A549 treated with AZD2906 at 1 μM for 4 hours (cell line): ENCODE measurements at places on chromosomes 1 and 21. TPM values are rescaled to one million over a fixed set of nuclear protein-coding genes. Genes with fewer than 3 reads are reported as not detected.

The USH2A gene
- total RNA-seq, result not detected in 5 replicates

The UTS2 gene
- total RNA-seq, result 0.18 TPM in 1 of 5 replicates, not detected in the others

The MCOLN3 gene
- total RNA-seq, result 2.7 to 3.6 TPM (median 3.5 TPM) in 5 replicates

The LAX1 gene
- total RNA-seq, result 0.11 TPM in 1 of 5 replicates, not detected in the others

The DOP1B gene
- 3.4 to 4.3 TPM (median 3.5 TPM) in 5 replicates for total RNA-seq

The CLIC6 gene
- total RNA-seq, result 0.06 to 0.10 TPM (median 0.09 TPM) in 5 replicates

The MTARC1 gene
- total RNA-seq, result 8.1 to 8.9 TPM (median 8.5 TPM) in 5 replicates

The KAZN gene
- total RNA-seq, result 3.0 to 4.0 TPM (median 3.4 TPM) in 5 replicates

The VASH2 gene
- 2.2 to 3.9 TPM (median 2.8 TPM) in 5 replicates for total RNA-seq

The IFFO2 gene
- 5.6 to 7.6 TPM (median 6.8 TPM) in 5 replicates for total RNA-seq

The TDRD10 gene
- 0.05 to 0.06 TPM in 2 of 5 replicates, not detected in the others for total RNA-seq

The OR14A2 gene
- total RNA-seq, result not detected in 5 replicates

The CD1C gene
- total RNA-seq, result not detected in 5 replicates

The CAMK1G gene
- total RNA-seq, result 0.22 to 0.60 TPM (median 0.35 TPM) in 5 replicates

The GPR25 gene
- total RNA-seq, result not detected in 5 replicates

The RXFP4 gene
- not detected in 5 replicates for total RNA-seq

The TRABD2B gene
- total RNA-seq, result 2.5 to 4.5 TPM (median 4.0 TPM) in 5 replicates

The LCK gene
- total RNA-seq, result 0.06 to 0.09 TPM in 2 of 5 replicates, not detected in the others

The FBLIM1 gene
- 19.2 to 31.4 TPM (median 27.5 TPM) in 5 replicates for total RNA-seq

The WNT4 gene
- 0.12 to 0.45 TPM (median 0.30 TPM) in 5 replicates for total RNA-seq

The SELP gene
- total RNA-seq, result not detected in 5 replicates

The AMY1B gene
- total RNA-seq, result not detected in 5 replicates

The NR0B2 gene
- total RNA-seq, result 0.05 to 0.10 TPM (median 0.10 TPM) in 3 of 5 replicates, not detected in the others

The BTBD19 gene
- 1.5 to 2.6 TPM (median 2.4 TPM) in 5 replicates for total RNA-seq

The KLF18 gene
- 0.01 to 0.06 TPM (median 0.05 TPM) in 4 of 5 replicates, not detected in the other for total RNA-seq

The MIXL1 gene
- 0.05 to 0.09 TPM (median 0.07 TPM) in 4 of 5 replicates, not detected in the other for total RNA-seq

The SLC26A9 gene
- total RNA-seq, result 0.08 to 0.16 TPM (median 0.14 TPM) in 5 replicates

The WDR77 gene
- total RNA-seq, result 33.8 to 50.4 TPM (median 47.0 TPM) in 5 replicates

The HAPLN2 gene
- 0.13 to 0.29 TPM (median 0.20 TPM) in 4 of 5 replicates, not detected in the other for total RNA-seq

The ALX3 gene
- not detected in 5 replicates for total RNA-seq

The CLCA1 gene
- total RNA-seq, result not detected in 5 replicates

The HSF2BP gene
- 1.6 to 2.4 TPM (median 2.1 TPM) in 5 replicates for total RNA-seq

The PDZK1 gene
- total RNA-seq, result 0.56 to 1.2 TPM (median 0.83 TPM) in 5 replicates

The VHLL gene
- total RNA-seq, result not detected in 5 replicates

The PLA2G4A gene
- total RNA-seq, result 7.6 to 9.8 TPM (median 8.8 TPM) in 5 replicates

The HMGCS2 gene
- total RNA-seq, result not detected in 5 replicates

The LDLRAD1 gene
- not detected in 5 replicates for total RNA-seq
